ENCODE measurements at places on chromosomes 3 and 15.

DNA sequence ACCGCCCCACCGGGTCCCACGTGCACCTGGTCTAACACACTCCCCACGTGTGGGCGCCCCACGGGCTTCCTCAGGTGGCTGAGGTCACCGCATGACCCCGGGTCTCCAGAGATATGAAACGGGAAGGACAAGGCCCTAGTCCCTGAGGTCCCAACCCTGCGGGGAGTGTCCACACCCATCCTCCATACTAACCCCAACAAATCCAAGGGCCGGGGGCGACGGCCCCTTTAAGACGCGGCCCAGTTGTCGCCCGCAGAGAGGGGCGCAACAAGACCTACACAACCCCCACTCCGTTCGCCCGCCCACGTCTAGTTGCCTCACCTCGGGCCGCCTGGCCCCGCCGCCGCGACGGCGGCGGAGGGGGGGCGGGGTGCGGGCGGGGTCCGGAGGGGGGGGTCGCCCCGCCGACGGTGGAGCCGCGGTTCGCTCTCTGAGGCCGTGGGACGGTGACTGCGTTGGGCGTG is 396 bp downstream of the INO80 start:
- DNase-seq: peak; percentile 52

- DNase-seq: no peak
Observed at GRCh38 chr3:100436951-100437350, 35.6 kb downstream of the LNP1 start.

- DNase-seq: peak; percentile 67
Observed at GRCh38 chr3:173398111-173398479, 551 bp downstream of the NLGN1 start.

- DNase-seq: peak; percentile 28
Observed at GRCh38 chr15:53611145-53611920, 148.1 kb downstream of the WDR72 start.

- DNase-seq: no peak
Observed at GRCh38 chr3:176075491-176075890, 1121.8 kb downstream of the TBL1XR1 start.

- DNase-seq: no peak
Observed at GRCh38 chr15:61151791-61152190, 77.3 kb downstream of the RORA start.

DNA sequence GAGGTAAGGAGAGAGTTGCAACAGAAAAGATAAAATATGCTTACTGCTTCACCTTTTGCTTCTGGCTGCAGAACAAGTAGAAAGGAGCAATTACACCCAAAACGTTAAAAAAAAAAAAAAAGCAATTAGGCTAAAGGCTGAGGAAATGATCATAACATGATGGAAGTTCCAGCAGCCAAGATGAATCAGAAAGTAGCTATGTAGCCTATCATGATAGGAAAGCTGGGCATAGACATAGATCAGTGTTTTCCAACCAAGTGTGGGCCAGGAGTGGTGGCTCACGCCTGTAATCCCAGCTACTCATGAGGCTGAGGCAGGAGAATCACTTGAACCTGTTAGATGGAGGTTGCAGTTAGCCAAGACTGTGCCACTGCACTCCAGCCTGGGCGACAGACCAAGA is 52.6 kb downstream of the AGTR1 start:
- no peak for DNase-seq

GRCh38 chr3:133192363-133192945 is 154.3 kb downstream of the TMEM108 start:
- DNase-seq: no peak

- no peak for DNase-seq
Observed at GRCh38 chr3:183108001-183108449, 8.7 kb upstream of the MCCC1 start.

GRCh38 chr3:39329493-39329892 is at the start of gene CCR8:
TSS of gene CCR8 (plus strand) at chr3:39329709. CDS start at chr3:39332332, 2,623 bp downstream.
- DNase-seq: no peak

GRCh38 chr3:157180262-157180661 is 20.3 kb upstream of the CCNL1 start:
- DNase-seq: no peak

GRCh38 chr15:83210619-83211018 is 3.0 kb upstream of the HDGFL3 start:
- DNase-seq: no peak

GRCh38 chr3:185712337-185712736 is 112.5 kb downstream of the IGF2BP2 start:
- DNase-seq: no peak

- DNase-seq: peak; percentile 26
Observed at GRCh38 chr3:160016972-160017371, 28.3 kb downstream of the IL12A start.

DNA sequence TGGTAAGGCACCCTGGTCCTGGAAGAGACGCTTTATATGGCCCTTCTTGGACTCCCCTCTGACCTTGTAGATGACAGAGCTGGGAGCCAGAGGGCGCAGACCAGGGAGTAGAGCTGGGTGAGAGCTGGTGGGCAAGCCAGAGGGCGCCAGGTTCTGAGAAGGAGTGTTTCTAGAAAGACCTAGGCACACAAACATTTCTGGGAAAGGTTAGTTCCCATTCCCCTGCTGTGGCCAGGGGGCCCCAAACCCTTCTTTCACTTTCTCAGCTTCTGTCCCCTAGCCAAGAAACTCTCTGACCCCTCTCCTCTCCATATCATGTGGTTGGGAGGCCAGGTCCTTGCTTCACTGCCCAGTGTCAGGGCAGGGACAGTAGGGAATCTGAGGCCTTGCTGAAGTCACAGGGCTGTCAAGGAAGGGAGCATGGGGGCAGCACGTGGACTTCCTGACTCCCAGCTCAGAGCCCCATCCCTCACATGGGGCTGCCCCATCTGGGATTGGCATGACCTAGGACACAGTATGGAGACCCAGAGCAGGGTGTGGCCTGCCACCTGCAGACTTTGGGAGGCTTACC is 3.6 kb downstream of the HEMK1 start:
- no peak for DNase-seq

- DNase-seq: no peak
Observed at GRCh38 chr15:36914960-36915808, 185.2 kb downstream of the MEIS2 start.

- DNase-seq: no peak
Observed at GRCh38 chr3:189646853-189647542, 15.8 kb downstream of the TP63 start.

DNA sequence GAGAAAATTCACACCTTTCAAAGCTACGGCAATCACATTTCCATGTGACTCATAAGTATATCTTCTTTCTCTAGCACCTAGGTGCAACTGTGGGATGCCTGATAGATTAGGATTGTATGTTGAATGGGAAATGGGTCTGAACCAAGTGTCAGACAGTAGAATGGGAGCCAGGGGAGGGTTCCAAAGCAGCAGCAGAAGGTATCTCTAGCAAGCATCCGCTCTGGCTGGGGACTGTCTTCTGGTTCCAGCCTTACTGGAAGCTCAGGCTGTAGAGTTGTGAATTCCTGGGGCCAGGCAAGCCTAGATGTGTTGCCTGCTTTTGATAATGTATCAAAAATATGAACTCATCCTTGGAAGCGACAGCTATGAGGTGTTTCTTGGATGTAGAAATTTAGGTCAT is 2.1 kb upstream of the CHL1 start:
- DNase-seq: no peak

DNA sequence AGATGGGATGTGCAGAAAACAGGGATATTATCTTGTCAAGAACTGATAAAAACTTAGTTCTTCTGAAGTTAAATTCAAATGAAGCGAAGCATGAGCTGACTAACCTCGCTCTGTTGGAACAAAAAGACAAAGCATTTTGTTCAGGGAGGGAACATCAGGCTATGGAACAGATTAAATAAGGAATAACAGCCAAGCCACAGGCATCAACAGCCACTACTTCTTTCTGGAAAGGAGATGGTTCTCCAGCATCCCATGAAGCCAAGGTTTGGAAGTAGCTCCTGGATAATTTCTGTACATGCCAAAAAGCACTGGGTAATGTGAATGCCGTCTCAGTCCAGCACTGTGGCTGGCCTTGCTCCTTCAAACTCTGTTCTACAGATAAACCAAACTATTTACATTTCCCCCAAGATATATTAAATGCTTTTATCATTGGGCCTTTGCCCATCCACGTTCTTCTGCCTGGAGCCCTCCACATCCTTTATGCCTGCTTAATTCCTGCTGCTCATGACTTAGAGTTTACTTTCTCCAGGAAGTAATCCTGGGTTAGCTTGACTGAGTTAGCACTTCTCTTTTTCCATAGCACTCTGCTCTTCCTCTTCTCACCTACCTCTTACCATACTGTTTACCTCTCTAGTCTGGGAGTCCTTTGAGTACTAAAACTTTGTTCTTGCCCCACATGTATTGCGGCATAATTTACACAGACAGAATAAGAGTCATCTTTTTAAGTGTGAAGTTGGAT is 232.0 kb downstream of the CLSTN2 start:
- no peak for DNase-seq

GRCh38 chr15:67154249-67154648 is 88.8 kb downstream of the SMAD3 start:
- DNase-seq: no peak

DNA sequence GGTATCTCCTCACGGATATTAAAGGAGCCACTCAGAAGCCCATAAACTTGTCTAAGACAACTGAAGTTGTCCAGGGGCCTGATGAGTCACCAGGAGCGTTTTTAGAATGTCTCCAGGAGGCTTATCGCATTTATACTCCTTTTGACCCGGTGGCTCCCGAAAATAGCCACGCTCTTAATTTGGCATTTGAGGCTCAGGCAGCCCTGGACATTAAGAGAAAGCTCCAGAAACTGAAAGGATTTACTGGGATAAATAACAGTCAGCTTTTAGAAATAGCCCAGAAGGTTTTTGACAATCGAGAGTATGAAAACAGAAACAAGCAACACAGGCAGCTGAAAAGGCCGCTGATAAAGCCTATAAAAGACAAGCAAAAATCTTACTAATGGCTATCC is 4.1 kb downstream of the DET1 start:
- DNase-seq: no peak

GRCh38 chr3:156332304-156332703 is 211.9 kb downstream of the KCNAB1 start:
- peak; percentile 16 for DNase-seq

GRCh38 chr3:15009167-15009566 is 55.9 kb downstream of the MRPS25 start:
- DNase-seq: no peak

GRCh38 chr15:68311859-68312557 is 34.5 kb downstream of the FEM1B start:
- no peak for DNase-seq

DNA sequence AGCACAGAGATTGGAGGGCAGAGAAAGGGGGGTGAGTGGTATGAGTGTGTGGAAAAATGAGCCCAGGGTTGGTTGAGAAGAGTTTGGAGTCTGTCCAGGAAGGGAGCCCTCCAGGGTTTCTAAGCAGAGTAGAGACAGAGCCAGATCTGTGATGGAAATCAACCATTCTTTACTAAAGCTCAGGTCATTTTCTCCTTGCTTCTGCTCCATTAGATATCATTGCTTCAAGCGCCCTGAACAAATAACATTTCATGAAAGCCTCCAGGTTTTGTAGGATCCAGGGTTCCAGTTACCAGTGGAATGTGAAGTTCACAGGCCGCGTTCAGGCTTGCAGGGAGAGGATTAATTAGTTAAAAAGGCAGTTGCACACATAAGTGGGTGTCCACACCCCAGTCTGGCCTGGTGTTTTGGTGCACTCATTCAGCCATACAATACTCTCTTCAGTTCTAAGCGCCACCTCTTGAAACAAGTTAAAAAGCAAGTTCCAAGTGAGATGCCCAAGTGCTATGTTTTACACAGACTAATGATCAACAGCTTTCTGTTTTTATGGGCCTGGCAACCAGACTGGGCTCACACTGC is 16.4 kb upstream of the BOC start:
- no peak for DNase-seq

DNA sequence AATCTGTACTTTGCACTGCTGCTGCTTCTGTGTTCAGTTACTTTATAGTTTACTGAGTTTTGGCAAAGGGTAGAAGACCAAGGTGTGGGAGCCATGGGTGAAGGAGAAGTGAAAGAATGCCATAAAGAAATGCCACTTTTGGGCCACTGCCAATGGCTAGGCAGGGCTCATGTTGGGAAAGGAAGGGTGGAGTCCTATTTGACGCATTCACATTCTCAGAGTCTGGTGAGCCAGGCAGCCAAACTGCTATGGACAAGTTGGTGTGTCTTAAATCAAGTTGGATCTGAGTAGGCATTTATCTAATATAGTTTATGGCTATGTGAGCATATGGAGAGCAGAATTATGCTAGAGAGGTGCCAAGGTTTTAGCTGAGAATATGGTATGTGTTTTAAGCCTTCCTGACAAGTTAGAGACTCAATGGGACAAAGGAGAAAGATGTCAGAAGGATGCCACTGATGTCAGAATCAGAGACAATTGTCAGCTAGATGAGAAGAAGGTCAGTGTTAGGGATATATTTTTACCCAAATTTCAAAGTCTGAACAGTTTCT is 296.1 kb downstream of the AGBL1 start:
- DNase-seq: no peak

DNA sequence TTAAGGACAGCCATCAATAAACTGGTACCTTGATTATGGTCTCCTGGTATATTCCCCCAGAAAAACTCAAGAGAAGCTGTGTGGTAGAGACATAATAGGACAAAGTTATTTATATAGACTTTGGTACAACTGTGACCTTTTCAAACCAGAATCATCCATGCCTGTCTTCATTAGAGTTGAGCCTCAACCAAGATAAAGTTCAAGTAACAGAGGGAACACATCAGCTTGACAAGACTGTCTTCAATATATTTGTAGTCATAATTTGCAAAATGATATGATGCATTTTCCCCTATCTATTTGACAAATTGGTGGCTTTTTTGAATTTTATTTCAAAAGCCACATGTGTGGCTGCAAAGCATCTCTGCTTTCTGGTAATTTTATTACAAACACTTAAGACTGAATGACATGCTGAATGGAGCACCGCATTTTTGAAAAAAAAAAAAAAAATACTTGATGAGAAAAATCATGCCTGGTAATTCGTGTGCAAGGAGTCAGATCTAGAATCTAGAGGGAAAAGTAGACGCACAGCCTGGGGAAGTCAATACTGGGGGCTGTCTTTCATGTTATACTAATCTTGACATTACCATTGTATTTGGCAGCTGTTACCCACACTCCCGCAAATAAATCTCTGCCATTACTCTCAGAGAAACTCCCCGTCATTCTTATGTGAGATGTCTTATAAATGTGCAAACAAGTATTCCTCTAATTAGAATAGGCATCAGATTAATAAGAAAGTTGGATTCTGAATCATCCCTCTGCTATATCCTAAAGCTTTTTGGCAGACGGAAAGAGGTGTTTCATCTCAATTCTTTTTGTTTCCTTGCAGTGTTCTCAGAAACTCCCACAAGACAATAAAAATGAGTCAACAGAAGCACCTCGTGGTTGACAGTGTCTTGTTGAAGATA is 554.8 kb upstream of the CBLB start:
- DNase-seq: no peak

GRCh38 chr3:48548126-48548525 is 8.5 kb downstream of the PFKFB4 start:
- no peak for DNase-seq

GRCh38 chr15:38207621-38208020 is 45.0 kb upstream of the SPRED1 start:
- no peak for DNase-seq

Measured in SK-MEL-5 (cell line).